Fibroblast of skin of left biceps (primary cell): ENCODE measurements at places on chromosomes 6 and 20.

DNA sequence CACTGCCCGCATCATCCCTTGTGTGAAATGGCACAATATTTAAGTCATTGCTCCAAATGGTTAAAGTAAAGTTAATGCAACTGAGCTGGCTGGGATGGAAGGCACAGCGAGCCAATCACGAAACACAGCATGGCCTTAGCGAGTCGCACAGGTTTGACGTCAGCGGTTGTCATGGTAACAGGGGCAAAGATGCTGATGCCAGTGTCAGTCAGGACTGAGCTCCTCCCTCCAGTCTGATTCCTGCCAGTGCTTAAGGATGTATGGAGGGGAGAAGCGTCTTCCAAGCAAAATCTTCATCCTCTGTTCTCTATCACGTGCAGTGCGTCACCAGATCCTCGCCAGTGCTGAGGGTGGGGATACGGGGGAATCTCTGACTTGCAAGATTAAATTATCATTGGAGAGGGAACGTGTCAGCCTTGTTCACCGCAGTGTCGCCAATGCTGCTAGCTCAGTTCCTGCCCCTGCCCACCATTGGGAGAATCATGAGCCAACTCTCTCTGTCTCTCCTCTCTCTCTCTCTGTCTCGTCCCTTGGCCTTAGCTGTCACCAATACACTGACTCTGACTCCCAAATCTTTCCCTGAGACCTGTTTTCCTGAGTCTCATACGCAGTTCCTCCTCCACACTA lies 24.5 kb downstream of the TSPYL4 start:
- DNase-seq = peak; percentile 87

DNA sequence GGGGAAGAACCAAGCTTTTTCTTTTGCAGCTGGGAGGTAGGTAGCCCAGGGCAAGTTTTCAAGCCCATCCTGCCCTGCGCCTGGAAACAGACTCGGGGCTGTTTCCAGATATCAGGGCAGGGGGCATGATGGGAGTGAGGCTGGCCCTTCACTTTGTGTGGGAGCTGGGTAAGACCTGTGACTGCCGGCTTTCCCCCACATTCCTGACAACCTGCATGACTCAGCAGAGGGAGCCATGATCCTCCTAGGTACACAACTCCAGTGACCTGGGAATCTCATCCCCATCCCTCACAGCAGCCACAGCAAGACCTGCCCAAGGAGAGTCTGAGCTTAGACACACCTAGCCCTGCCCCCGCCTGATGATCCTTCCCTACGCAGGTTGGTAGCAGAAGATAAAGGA lies 280.8 kb downstream of the SOX4 start:
- no peak for DNase-seq

GRCh38 chr6:169296170-169296569 lies 42.5 kb upstream of the THBS2 start:
- no peak for DNase-seq

GRCh38 chr20:51097351-51098120 lies 74.6 kb upstream of the KCNG1 start:
- no peak for DNase-seq

GRCh38 chr6:31462026-31462963 lies 35.6 kb upstream of the MICB start:
- no peak for DNase-seq

- no peak for DNase-seq
Measured at GRCh38 chr6:17101422-17102257, at the start of gene STMND1. Gene STMND1, plus strand, starts transcription at chr6:17102050. Its CDS starts 208 bp downstream, at chr6:17102258.
